ENCODE measurements at places on chromosomes 13 and 19.

DNA sequence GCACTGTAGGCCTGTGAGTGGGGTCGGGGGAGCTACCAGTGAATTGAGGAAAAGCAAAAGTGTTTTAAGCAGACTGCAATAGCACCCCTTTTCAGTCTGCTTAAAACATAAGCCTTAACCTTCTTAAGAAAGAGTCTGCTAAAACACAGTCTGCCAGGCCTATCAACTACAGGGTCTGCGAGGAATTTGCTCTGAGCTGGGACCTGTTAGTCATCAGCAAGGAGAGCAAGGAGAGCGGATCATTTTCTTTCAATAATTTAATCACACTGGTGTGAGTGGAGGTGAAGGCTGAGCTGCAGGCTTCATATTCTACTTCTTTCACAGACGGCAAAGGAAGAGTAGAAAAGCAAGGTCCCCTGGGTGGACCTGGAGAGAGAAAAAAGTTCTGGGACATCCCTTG, 342.7 kb downstream of the ENOX1 start:
- DNase-seq, result no peak

- DNase-seq, result no peak
Measured at GRCh38 chr13:24153979-24154701, 6.4 kb upstream of the SPATA13 start.

GRCh38 chr13:87941226-87941625, 270.1 kb downstream of the SLITRK5 start:
- no peak for DNase-seq

DNA sequence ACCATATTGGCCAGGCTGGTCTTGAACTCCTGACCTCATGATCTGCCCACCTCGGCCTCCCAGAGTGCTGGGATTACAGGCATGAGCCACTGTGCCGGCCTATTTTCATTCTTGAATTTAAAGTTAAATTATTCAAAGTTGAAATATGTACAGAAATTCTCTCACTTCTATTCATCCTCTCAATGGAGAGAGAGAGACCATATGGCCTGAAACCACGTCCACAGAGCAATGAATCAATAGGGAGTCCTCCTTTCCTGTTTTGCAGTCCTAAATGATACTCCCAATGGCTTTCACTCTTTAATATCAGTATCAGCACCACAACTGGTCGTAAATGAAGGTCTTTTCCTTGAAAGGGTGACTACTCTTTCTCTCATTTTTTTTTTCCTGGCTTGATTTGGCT, 30.5 kb upstream of the KCTD4 start:
- no peak for DNase-seq

GRCh38 chr13:110017379-110017778, 231.0 kb upstream of the IRS2 start:
- DNase-seq, result peak; percentile 97

- DNase-seq, result no peak
Measured at GRCh38 chr13:79786176-79786575, 305.2 kb downstream of the NDFIP2 start.

DNA sequence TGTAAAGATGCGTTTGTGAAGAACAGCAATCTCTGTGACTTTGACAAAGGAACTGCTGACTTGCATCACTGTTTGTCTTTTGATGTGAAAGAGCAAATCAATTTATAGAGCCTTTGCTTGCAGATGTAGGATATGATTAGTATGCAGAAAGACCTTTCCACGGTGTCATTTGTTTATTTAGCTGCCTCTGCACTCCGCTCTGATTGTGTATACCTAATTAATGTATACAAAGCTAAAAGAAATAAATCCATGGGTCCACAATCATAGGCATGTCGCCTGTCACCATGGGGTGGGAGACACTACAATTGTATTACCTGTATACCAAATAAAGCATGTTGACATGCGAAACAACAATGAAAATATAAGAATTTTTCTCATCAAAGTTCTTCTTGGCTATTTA, 410.7 kb downstream of the MZT1 start:
- DNase-seq, result no peak

DNA sequence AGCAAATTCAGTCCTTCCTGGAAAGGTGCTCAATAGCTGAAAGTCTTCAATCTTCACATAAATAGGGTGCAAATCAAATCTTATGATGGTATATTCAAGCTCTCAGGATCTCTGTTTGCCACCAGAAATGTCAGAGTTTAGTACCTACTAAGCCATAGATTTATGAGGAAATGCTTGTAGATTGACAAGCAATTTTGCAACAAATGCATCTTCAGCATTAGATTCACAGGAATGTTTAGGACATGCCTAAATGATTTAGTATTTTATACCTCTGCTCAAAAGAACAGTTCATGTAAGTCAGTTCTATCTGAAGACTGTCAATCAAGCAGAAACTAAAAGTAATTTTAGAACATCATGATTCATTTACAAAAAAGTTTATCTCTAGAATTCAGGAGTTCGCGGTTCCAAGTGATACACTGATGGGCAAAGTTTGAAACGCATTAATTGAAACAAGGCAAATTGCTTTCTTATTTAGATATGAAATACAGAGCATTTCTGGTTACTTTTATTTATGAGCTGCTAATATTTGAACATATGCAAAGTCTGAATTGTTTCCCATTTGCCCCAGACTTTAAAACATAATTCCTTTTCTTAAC, 65.7 kb downstream of the DACH1 start:
- no peak for DNase-seq

DNA sequence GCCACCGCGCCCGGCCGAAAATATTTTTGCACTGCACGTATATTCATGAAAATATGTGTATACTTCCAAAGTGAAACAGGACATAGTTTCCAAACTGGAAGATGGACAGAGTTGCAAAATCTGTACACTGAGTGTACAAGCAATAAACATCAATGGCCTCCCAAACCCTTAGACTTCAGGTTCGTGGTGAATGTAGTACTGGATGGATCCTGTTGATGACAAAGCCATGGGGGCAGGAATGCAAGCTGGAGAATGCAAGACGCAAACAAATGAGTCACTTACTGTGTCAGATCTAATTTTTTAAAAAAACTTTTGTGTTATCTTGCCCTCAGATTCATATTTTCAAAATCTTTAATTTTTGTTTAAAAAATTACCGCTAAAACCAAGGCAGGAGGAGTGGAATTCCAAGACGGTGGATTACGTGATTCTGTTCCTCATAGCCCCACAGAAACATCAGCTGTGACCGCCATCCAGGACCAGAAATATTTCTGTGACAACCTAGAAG, 12.7 kb upstream of the LILRA2 start:
- no peak for DNase-seq

DNA sequence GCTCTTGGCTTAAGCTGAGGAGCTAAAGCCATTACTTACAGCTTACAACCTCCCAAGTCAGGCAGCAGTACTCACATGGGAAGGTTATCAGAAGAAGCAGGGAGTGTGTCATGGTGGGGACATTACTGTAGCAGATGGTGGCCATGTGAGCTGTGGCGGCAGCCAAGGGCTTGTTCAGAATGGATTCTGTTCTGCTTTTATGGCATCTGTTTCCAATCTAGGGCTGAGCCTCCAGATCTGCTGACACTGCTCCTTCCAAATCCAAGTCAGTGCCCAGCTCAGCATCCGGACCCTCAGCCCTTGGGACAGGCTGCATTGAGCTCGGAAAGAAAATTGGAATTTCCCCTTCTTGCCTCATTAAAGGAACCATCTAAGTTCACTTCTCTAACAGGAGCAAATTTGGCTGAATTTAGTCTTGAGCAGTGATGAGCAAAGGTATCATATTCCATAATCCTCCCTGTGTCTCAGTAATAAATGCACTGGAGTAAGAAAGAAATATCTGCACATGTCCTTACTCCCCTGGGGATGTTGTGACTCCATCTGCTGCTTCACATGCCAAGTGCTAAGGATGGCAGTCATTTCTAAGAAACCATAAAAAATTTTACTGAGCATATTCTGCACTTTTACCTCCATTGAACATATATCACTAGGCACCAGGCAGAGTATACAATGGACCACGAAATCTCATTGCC, 73.9 kb downstream of the KCTD12 start:
- DNase-seq, result peak; percentile 19

DNA sequence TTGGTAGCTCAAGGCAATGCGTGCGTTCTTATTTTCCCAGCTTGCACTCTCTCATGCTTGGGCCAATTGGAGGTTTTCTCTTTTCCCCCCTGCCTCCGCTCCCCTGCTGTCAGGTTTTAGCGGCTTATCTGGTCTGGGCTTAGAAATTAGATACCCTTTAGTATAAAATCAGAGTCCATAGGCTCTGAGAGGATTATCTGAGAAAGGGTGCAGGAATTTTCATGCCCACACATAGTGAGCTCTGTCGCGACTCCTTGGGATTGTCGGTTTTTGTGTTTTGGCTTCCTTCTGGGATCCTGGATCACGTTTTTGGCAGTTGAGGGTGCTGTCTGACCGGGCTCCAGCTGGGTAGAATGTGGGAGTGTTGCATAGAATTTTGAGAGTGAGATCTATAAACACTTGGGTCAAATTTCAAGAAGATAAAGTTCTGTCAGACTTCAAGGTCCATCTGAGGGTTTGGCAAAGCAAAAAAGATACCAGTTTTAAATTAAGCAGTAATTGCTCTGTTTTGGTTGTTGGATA, 12.4 kb downstream of the CHAF1A start:
- no peak for DNase-seq

GRCh38 chr19:29631450-29631849, 25.4 kb downstream of the POP4 start:
- no peak for DNase-seq

DNA sequence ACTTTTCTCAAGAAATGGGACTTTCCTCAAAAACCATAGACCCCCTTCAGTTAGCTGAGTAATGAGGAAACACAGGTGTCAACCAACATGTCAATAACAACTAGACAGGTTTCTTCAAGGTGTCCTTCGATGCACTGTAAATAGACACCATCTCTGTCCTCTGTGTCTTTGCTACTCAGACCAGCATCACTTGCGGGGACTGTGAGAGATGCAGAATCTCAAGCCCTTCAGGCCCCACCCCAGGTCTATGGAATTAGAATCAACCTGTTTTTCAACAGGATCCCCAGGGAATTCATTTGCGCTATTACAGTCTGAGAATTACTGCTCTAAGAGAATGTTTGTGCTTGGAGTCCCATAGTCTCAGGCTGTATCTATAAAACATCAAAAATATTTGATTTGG, 469.9 kb downstream of the COG6 start:
- DNase-seq, result no peak

GRCh38 chr13:101567841-101568240, 115.4 kb downstream of the ITGBL1 start:
- no peak for DNase-seq

GRCh38 chr19:30555075-30555790, 183.0 kb downstream of the ZNF536 start:
- DNase-seq, result no peak

- no peak for DNase-seq
Measured at GRCh38 chr13:28613562-28613961, 45.4 kb upstream of the POMP start.

GRCh38 chr19:53877361-53877766, 4.6 kb upstream of the PRKCG start:
- DNase-seq, result peak; percentile 44

GRCh38 chr13:99395436-99395835, 88.2 kb upstream of the GPR183 start:
- DNase-seq, result no peak

DNA sequence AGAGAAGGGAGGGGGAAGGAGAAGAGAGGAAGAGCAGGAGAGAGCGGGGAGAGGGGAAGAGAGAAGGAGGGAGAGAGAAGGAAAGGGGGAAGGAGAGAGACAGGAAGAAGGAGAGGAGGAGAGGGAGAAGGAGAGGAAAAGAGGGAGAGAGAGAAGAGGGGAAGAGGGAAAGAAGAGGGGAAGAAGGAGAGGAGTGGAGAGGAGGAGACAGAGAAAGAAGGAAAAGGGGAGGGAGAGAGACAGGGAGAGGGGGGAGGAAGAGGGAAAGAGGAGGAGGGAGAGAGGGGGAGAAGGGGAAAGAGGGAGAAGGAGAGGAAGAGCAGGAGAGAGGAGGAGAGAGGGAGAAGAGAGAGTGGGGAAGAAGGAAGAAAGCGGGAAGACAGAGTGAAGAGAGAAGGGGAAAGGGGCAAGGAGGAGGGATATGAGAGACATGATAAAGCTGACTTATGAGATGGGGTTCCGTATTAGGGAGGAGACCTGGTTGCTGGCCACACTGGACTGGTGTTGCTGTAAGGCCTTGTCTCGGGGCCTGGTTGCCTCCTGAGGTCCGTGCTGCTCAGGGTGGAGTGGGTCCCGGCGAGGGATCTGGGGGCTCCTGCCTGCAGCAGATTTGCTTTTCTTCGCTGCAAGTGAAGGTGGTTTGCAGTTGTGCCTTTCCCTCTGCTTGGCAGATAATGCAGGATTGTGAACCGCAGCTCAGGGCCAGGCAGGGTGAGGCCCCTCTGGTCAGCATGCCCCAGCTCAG, 139.5 kb downstream of the TEX29 start:
- DNase-seq, result no peak

- peak; percentile 15 for DNase-seq
Measured at GRCh38 chr19:13827656-13828055, 32.4 kb downstream of the ZSWIM4 start.

- DNase-seq, result peak; percentile 72
Measured at GRCh38 chr19:12994701-12995595, at the start of gene NFIX. Gene NFIX (plus strand): TSS chr19:12995475. CDS start chr19:12995838, 363 bp downstream.

DNA sequence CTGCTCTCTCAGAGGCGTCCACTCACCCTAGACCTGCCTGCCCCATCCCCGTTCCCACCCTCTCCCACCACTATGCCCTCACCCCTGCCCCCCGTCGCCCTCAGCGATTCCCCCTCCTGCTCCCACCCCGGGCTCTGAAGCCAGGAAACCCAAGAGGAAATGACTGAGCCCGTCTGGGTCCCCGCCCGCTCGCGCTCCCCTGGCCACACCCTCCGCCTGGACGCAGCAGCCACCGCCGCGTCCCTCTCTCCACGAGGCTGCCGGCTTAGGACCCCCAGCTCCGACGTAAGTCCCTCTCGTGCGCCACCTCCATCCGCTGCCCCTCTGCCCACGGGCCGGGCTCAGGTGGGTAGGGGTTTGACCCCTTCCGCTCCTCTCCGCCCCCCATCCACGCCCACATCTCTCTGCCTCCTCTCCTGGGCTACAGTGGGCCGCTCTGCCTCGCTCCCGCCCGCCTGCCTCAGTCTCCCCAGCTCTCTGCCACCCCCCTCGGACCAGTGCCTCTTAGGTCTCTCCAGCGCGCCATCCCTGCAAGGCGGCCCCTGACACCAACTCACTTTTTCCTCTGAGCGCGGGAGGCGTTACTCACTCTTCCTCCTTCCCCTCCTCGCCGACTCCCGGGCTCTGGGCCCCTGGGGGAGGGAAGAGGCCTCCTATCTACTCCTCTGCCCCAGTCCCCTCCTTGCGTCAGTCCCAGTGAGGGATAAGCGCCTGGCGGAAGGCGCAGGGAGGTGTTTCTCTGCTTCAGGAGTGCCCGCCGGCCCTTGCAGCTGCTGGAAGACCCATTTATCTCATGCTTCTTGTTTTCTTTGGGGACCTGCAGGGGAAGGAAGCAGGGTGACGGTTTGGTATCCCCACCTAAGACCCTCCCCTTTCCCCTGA, at the start of gene FXYD5:
TSS of gene FXYD5 (plus strand) at position 211 of the 882 bp plus-strand sequence. CDS start 816 bp downstream, outside the sequence.
- peak; percentile 84 for DNase-seq

DNA sequence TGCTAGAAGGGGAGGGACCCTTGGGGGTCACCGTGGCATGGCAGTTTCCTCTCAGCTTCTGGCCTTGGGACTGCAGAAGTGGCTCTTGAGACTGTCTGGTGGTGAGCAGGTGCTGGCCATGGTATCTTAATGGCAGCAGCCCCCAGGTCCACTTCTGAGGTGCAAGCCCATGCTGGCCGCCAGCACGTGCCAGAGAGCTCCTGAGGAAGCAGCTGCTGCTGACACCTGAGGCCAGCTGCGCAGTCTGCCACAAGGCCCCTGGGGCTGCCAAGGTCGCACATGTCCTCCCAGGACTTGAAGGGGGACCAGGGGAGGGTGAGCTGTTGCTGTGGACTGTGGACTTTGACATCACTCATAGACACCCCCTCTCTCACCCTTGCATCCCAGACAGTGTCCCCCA, 48.0 kb downstream of the NFIX start:
- no peak for DNase-seq

All from EH (cell line).